ENCODE measurements at places on chromosomes 7 and 10. TPM values are rescaled to one million over a fixed set of nuclear protein-coding genes. Genes with fewer than 3 reads are reported as not detected.

Gene ADAM8
- polyA plus RNA-seq = 7.2 TPM

Gene WDR37
- 31.2 TPM for polyA plus RNA-seq

Gene SLC18A2
- polyA plus RNA-seq = 0.05 TPM

Gene CHST15
- polyA plus RNA-seq = 0.79 TPM

Gene RHOBTB1
- 10.5 TPM for polyA plus RNA-seq

Gene SUFU
- polyA plus RNA-seq = 4.8 TPM

Gene VPS37D
- polyA plus RNA-seq = 56.3 TPM

Gene WEE2
- 0.34 TPM for polyA plus RNA-seq

Gene SLC13A4
- 1.4 TPM for polyA plus RNA-seq

Gene GCK
- 7.4 TPM for polyA plus RNA-seq

Gene EN2
- polyA plus RNA-seq = not detected

Gene GPR158
- polyA plus RNA-seq = 2.1 TPM

Gene HOXA2
- not detected for polyA plus RNA-seq

Gene FEZF1
- polyA plus RNA-seq = 1.1 TPM

Gene PKD2L1
- not detected for polyA plus RNA-seq

Gene MACROH2A2
- polyA plus RNA-seq = 173 TPM

Gene DNA2
- 14.0 TPM for polyA plus RNA-seq

Gene EPO
- not detected for polyA plus RNA-seq
